ENCODE measurements at places on chromosomes 11 and 22.

- DNase-seq: peak; percentile 55
These were observed 78.4 kb downstream of the CDKN1C start for GRCh38 chr11:2807025-2807681.

DNA sequence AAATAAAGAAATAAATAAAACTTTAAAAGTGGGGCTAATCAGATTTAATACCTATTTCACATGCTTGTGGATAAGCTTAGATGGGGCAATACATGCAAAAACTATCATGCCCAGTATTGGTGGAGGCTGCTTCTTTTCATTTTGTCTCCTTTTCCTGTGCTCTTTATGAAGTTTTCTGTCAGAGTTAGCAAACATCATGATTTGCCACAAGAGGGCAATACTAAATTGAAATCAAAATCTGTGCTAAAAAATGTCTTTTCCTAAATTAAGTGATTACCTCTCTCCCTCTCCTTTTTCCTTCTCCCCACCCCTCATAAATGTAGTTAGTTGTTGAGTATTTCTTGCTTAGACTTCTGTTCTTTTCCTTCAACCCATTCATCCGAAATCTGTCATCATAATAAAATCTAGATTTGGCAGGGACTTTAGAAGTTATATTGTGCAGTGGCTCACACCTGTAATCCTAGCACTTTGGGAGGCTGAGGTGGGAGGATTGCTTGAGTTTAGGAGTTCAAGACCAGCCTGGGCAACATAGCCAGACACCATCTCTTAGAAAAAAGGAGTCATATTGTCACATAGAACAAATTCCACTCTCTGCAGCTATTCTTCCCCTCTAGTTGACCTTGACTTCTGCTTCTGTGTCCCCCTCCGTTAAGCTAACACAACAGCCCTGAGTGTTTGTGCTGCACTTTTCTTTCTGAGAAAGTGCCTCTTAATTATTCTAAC is 4.7 kb upstream of the ARHGAP42 start:
- peak; percentile 74 for DNase-seq

GRCh38 chr11:20033806-20034205 is 126.5 kb downstream of the DBX1 start:
- no peak for DNase-seq

DNA sequence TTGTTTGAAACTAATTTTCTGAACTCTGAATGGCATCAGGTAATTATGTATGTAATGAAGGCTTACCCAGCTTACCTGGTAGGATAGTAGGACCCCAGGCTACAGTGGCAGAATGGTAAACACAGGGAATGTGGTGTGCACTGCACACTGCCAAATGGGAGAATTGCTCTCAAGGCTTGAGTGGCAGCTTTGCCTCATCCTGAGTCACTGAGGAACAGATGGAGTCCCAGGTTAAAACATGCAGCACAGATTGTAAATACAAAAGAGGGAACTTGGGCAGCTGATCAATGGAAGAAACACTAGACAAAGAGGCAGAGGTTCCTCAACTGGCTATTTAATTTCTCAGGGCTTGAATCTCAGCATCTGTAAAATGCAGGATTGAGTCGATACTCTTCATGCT is 24.4 kb downstream of the GPR83 start:
- DNase-seq: no peak

DNA sequence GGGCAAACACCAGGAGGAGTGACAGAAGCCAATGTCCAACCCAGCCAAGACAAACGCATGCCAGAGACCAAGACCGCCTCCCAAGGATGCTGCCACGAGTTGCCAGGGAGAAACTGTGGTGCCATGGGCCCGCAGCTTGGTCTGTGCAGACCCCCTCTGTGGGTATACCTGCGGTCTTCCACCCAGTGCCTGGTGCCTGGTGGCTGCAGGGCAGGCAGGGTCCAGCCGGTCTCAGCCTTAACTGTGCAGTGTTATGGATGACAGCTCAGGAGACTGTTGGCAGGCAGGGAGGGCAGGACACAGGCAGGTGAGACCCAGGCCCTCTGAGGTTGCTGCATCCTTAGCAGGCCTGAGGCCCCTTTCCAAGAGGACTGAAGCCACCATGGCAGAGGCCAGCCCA is 97.9 kb downstream of the MED15 start:
- DNase-seq: no peak

- peak; percentile 76 for DNase-seq
These were observed 626 bp upstream of the TBX10 start for GRCh38 chr11:67640021-67640757.

DNA sequence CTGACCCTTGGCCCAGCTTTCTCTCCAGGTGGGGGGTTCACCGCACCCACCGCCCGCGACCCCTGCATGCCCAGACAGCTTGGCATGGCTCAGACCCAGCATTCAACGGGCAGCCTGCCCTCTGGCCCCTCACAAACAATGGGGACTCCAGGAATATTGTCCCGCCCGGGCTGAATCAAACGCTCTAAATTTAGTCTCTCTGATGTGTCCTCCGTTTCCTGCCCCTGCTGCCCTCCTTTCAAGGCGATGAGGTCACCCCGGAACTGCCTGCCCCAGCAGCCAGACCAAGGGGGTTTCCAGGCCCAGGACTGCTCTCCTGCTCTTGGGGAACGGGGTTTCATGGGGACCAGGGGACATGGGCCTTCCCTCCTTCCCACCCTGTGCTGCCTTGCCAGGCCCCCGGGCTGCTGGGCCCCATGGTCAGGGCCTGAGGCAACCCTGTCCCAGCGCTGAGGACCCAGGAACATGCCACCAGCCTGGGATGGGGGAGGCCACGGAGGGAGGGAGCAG is 10.1 kb upstream of the PDGFB start:
- peak; percentile 53 for DNase-seq

DNA sequence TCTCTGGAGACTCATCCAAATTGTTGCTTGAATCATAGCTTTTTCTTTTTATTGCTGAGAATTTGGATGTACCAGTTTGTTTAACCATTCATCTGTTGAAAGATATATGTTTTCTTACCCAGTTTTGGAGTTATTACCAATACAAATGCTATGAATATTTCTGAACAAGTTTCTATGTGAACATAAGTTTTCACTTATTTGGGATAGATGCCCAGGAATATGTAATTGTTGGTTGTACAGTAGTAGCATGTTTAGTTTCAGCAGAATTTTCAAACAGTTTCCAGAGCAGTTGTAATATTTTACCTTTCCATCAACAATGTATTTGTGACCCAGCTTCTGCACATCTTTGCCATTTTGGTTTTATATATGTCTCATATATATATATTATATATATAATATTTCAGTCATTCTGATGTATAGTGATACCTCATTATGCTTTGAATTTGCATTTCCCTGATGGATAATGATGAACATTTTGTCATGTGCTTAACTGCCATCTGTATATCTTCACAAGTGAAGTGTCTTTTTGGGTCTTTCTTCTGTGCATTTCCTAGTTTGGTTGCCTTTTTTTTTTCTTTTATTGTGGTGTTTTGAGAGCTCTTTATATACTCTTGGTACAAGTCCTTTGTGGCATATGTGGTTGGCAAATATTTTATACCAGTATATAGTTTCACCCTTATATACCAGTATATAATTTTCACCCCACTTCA is 118.8 kb downstream of the LUZP2 start:
- DNase-seq: no peak

DNA sequence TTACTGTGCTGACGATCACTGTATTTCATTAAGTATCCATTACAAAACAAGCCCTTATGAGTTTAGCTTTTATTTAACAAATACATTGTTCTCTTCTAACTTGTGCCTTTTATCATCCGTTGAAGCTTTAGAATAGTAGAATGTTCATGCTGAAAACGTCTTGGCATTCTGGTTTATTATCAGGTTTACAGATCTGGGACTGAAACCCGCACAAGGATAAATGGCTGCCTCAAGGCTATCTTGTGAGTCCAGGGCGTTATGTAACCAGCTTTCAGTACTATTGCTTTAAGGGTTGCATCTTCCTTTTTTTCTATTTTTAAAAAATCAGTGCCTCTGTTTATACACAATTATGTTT is 66.6 kb upstream of the PRODH start:
- DNase-seq: no peak

DNA sequence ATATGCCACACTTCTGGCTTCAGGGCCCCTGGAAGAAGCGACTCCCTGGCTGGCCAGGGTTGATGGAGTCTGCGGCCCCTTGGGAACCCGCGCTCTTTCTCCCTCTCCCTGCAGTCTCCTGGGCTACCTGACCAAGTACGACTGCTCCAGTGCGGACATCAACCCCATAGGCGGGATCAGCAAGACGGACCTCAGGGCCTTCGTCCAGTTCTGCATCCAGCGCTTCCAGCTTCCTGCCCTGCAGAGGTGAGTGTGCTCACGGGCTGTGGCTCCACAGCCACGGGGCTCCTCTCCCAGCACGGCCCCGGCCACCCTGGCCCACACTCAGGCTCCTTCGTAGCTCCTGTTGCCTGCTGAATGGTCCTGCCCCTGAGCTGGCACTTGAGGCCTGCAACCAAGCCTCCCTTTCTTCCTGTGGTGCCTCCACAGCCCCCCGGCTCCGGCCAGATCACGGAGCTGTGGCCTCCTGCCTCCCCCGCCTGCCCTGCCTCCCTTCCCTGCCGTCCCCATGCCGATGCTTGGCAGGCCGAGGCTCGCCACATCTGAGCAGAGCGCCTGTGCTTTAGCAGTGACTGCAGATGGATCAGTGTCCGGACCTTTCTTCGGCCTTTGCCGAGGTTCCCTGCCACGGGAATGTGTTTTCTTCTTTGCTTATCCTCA is 36.2 kb upstream of the KRTAP5-7 start:
- no peak for DNase-seq

DNA sequence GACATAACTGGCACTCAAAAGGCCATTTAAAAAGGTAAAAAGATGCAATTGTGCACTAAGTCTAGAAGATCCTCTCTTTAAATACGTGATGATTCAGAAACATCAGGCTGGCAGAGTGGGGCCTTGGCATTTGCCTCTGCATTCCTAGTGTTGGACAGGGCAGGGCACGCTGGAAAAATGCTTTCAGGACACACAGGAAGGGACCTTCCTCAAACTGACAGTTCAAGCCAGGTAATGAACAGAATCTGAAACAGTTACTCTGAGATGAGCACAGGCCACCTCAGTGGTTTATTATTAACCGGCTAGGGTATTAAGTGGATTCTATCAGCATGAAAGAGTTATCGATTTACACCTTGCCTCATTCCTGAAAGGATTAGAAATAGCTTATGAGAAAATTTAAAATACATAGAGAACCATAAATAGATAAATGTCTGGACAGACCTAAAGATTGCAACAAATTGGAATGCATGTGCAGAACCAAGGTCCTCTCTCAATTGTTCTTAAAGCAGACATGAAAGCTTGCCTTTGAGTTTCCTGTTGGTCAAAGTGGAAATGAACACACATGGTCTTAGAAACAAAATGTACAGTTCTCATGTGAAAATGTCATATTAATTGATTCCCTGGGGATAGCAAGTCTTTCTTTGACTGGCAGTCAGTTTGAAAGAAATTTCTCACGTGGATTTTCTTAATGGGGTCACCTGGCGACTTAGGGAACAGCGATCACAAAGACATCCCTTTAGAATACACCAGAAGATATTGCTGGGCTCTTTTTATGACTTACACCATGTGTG is 21.5 kb upstream of the CSNK2A3 start:
- DNase-seq: no peak
